ENCODE measurements at places on chromosomes 2 and 18.

GRCh38 chr2:116716038-116716437, 1098.5 kb upstream of the DDX18 start:
- DNase-seq = no peak

DNA sequence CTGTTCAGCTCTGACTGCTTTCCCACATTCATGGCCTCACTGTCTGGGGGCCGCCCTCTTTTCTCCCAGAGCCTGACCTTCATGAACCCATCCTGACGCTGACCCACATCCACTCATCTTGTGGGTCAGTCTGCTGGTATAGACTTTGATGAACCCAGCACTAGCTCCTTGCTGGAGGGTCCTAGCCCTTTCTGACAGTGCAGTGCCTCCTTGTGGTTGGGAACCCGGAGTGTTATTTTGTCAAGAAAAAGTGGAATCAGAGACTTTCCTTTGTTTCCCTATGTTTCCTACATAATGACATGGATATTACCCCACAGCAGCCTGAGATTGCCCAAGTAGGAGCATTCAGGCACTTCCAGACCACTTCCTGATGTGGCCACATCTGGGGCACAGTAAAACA, 19.3 kb upstream of the OSR1 start:
- no peak for DNase-seq

- DNase-seq = no peak
These were observed 272.6 kb upstream of the ERBB4 start for GRCh38 chr2:212811036-212811805.

- DNase-seq = no peak
These were observed 137.3 kb upstream of the HNRNPA3 start for GRCh38 chr2:177075254-177075653.

GRCh38 chr2:18387441-18388206, 172.8 kb downstream of the RDH14 start:
- DNase-seq = peak; percentile 47

GRCh38 chr2:224572338-224572737, 12.8 kb downstream of the CUL3 start:
- no peak for DNase-seq

DNA sequence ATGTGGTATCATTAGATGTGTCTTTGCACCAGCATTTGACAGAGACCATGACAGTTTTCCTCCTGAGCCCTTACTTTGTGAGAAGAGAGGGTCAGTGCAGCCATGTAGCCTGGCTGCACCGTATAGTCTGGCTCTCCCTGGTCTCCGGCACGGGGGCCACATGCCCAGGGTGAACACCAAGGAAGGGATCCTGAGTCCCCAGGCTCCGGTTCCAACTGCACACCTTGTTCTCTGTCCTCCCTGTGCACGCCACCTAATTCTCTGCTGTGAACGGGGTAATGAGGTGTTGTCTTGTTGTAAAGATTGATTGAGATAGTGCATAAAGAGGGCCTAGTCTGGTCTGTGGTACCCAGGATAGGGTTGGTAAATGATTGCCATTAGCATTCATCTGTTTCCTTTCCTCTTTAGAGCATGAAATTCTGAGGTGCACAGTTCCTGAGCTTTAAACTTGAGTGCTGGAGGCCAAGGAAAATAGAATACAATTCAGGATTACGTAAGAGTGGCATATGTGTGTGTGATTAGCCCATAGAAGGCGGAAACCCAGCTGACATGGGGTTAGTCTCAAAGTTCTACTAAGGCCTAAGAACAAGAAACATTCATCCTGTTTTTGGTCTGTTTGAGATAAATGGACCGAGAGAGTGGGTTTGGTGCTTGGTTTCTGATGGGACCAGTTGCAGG, 55.5 kb downstream of the NCK2 start:
- DNase-seq = no peak

- DNase-seq = no peak
These were observed 20.7 kb upstream of the CCNT2 start for GRCh38 chr2:134897932-134898331.

DNA sequence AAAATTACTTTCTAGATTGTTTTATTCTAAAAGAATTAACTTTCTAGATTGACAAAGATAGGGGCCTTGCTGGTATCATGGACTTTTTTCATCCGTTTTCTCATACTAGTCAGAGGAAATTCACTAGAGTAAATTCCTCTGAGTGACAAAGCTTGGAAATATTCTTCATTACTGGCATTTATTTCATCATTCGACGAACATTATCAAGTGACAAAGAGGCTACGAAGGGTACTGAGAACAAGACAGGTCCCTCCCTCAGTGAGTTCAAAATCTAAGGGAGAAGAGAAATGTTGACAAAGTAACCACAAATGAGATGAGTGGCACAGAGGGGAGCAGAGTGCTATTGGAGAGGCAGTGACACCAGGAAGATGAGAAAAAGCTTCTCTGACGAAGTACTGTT, 4.3 kb downstream of the EPG5 start:
- no peak for DNase-seq

- DNase-seq = no peak
These were observed 44.0 kb downstream of the TCF4 start for GRCh38 chr18:55544014-55544413.

- no peak for DNase-seq
These were observed 24.2 kb upstream of the CXXC1 start for GRCh38 chr18:50311650-50312049.

DNA sequence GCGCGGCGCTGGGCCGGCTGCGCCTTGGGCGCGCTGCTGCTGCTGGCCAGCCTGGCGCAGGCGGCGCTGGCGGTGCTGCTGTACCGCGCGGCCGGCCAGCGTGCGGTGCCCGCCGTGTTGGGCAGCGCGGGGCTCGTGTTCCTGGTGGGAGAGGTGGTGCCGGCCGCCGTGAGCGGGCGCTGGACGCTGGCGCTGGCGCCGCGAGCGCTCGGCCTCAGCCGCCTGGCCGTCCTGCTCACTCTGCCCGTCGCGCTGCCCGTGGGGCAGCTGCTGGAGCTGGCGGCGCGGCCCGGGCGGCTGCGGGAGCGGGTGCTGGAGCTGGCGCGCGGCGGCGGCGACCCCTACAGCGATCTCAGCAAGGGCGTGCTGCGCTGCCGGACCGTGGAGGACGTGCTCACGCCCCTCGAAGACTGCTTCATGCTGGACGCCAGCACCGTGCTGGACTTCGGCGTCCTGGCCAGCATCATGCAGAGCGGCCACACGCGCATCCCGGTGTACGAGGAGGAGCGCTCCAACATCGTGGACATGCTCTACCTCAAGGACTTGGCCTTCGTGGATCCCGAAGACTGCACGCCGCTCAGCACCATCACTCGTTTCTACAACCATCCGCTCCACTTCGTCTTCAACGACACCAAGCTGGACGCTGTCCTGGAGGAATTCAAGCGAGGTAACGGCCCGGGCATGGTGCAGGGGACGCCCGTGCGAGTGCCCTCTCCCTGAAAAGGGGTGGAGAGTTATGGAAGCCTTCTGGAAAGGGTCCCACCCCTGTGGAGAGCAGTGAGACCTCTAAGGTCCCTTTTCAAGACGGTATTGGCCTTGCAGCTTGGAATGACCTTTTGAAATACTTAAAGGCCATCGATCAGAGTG, 1.0 kb downstream of the CNNM3 start:
- DNase-seq = no peak

DNA sequence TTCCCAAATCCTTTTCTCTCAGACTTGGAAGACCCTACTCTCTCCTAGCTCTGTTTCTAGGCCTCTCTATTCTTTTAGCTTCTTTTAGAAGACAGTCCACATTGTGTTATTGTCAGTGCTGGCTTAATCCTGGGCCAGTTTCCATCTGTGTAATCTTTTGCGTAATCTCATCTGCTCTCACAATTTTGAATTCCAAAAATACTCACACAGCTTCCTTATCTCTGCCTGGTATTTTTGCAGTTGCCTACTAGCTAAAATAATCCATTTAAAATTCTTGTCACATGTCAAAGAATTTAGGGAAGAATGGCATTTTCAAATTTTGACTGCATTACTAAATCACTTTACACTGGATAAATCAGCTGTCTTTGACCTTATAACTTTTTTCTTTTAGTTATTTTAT, 200.6 kb upstream of the MEX3C start:
- DNase-seq = no peak

- DNase-seq = no peak
These were observed 2.1 kb downstream of the HK2 start for GRCh38 chr2:74835831-74836674.

DNA sequence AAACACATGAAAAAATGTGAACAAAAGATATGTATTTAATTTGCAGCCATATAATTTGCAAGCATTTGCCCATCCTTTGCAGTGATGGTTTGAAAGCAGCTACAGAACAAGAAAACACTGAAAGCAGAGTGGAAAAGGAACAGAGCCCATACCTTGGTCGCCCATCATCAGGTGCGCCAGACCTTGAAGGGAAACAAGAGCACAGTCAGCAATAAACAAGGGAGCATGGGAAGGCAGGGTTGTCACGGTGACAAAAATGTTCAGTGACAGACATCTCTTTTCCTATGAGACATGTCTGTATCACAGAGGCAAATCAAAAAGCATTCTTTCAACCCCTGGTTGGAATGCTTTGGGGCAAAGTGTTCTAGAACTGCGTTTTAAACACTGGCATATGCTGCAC, 109.4 kb downstream of the NRXN1 start:
- no peak for DNase-seq

- no peak for DNase-seq
These were observed 84.0 kb downstream of the KCTD1 start for GRCh38 chr18:26464128-26465011.

DNA sequence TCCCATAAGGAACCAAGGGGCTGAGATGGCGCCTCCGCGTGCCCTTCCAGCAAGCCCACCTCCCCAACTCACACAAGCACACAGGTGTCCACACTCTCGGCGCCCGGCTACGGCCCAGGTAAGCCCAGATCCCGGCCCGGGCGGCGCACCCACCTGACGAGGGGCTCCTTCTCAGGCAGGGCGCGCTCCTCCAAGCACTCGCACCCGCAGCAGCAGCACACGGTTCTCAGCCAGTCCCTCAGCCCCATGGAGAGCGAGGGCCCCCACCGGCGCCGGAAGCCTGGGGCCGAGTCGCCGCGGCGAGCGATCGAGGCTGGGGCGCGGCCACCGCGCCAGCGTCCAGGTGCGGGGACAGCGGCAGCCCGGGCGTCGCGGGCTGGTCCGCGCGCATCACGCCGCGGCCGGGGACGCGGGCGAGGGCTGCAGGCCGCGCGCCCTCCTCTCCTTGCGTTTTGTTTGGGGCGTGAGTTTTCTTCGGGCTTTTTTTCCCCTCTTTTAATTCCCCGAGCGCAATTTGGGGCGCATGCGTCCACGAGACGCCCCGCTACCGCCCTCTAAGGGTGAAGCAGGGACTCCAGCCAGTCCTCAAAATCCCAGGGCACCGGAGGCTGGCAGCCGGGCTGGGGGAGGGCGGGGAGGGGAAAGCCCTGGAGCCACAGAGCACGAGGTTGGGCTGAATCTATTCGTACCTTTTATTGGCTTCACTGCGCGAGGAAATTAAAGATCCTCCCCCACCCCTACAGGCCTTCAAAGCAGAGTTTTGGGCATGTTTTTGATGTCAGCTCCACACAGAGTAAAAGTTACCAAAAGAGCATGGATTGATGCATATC, at the start of gene MREG:
Gene MREG (minus strand): TSS at position 472 of the 830 bp plus-strand sequence. CDS start 224 bp downstream, at position 248.
- DNase-seq = peak; percentile 78

DNA sequence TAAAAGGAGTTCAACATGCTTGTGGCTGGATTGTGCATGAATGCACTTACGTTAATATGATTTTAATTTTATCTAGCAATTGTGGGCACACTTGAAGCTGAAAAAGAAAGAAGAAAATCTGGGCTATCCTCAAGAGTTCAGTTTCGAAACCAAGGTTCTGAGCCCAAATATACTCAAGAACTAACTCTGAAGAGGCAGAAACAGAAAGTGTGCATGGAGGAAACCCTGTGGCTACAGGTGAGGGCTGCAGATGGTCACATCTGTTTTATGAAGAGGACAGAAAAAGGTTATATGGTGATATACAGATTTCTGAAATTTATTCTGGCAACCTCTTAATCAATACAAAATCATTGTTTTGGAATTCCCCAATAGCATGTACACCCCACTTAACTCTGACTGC, 57.3 kb downstream of the ITGA6 start:
- DNase-seq = no peak

- no peak for DNase-seq
These were observed 12.7 kb upstream of the IL18R1 start for GRCh38 chr2:102342888-102343287.

GRCh38 chr2:61671561-61672315, 133.6 kb upstream of the XPO1 start:
- DNase-seq = no peak

DNA sequence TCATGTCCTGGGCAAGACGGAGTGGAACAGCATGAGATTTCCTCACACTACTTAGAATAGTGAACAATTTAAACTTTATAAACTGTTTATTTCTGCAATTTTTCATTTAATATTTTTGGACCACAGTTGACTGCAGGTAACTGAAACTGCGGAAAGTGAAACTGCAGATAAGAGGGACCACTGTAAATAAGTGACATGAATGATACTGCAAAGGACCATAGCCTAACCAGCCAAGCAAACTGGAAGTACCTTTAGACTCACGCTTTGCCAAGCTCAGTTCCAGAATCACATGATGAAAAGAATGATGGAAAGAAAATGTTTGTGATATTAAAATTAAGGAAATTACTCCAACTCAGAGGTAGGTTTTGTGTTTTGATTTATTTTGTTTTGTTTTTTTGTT, 94.6 kb upstream of the ITGA4 start:
- DNase-seq = no peak

DNA sequence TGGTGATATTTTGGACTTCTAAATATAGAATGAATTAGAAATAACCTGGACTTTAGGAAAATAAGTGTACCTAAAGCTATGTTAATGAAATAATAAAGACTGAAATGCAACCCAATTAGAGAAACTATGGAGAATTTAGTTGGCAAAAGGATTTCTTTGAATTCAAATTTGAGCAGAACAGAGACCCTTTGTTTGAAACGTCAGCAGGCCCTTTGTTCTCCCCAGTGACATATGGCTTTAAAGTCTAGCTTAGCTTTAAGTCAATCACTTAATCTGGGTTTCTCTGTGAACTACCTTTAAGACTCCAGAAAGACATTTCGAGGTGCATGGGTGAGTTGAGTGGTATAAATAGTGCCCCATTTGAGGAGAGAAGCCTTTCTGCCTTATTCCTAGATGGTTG, 130.5 kb upstream of the CREB1 start:
- no peak for DNase-seq

DNA sequence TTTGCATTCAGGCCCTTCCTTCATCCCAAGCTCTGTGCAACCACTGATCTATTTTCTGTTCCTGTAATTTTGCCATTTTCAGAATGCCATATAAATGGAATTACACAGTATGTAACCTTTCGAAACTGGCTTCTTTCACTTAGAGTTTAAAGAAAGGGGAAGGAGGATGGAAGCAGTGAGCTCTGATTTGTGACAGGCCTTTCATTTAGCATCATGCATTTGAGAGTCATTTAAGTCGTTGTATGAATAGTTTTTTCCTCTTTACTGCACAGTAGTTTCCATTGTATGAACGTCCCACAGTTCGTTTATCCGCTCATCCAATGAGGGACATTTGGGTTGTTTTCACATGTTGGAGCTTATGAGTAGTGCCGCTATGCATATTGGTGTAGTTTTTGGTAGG, 67.0 kb downstream of the LBH start:
- DNase-seq = no peak

DNA sequence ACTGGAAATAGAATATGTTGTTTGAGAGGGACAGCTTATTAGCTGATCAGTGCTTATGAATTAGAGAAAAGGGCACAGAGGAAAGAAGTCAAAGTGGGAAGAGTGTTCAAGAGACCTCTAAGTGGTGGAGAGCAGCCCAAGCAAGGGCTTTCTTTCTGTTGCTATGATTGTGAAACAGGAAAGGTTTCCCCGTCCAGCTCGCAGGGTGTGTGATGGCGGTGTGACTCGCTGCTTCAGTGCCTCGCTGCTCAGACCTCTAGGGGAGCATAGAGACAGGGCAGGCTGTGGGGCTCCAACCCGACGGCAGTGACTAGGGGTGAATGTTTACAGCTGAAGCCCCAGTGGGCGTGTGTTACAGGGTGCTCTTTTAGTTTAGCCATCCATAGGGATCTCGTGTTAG, 166.5 kb upstream of the COPS8 start:
- no peak for DNase-seq

Data from activated T-cell treated with anti-CD3 and anti-CD28 coated beads for 1 hour (primary cell).